ENCODE measurements at places on chromosomes 6 and 20.

GRCh38 chr6:143531720-143532499 lies 20.4 kb upstream of the FUCA2 start:
- no peak for DNase-seq

DNA sequence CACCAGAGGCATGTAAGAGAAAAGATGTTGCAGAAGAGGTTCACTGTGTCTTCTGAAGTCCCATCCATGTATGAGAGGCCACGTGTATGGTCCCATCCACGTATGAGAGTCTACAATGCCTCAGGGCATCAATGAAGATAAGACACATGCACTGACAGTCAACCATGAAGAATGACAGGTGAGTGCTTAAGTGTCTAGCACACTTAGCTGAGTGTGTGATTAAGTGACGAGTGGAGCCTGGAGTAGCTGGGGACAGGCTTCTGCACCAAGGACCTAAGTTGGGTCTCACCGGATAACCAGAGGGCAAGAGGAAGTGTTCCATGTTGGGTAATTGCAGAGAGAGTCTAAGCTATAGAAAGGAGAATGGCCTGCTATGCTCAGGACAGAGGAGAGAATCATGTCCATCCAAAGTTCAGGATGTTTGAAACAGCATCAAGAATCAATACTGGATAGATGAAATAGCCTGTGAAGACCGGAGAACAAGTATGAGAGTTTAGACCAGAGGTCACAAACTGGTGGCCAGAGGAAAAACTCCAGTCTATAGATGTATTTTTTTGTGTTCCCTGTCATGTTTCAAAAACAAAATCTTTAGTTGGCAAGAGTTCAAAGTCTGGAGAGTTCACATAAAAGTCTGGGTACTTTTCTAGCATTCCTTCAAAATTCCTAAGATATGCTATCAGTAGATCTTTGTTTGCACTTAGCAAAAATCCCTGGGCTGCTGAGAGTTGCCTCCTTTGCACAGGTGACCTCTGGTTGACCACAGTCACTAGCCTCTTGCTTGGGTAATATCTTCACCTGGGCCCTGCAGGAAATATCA lies 165.8 kb downstream of the KIF16B start:
- no peak for DNase-seq

DNA sequence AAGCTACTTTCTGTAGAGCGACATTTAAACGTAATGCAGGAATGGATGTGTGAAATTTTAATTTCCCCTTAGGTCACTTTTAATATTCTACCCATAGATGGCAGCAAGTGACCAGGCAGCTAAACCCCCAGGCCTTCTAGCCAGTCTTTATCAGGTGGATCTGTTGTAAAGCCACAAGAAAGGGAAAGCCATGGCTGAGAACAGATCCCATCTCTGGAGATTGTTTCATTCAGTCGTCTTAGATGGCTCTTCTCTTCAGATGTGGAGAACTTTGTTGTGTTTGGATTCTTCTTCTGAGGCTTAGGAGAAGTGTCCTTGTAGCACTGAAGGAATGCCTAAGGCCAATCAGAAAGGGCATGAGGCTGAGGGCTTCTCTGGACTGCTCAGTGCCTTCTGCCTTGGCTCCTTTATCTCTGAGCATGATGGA lies 15.8 kb upstream of the RNF182 start:
- peak; percentile 70 for DNase-seq

- DNase-seq: no peak
These were observed 384.1 kb upstream of the SLC35B3 start for GRCh38 chr6:8819446-8819845.

DNA sequence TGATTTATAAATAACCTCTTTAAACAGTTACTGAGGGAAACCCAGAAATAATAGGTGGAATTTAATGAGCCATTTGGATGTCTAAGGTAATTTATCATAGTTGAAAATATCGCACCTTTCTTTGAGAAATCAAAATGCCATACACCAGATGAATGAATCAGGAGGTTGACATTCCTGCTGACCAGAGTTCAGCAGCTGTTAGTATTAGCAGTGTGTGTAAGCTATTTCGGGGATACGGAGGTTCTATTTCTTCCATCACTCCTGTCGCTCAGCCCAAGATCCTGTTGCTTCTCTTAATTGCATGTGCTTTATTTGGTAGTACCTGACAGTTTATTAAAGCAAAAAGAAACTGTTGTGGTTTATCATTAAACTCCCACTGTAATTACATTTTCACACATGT lies 67.1 kb downstream of the HDGFL1 start:
- DNase-seq: no peak

DNA sequence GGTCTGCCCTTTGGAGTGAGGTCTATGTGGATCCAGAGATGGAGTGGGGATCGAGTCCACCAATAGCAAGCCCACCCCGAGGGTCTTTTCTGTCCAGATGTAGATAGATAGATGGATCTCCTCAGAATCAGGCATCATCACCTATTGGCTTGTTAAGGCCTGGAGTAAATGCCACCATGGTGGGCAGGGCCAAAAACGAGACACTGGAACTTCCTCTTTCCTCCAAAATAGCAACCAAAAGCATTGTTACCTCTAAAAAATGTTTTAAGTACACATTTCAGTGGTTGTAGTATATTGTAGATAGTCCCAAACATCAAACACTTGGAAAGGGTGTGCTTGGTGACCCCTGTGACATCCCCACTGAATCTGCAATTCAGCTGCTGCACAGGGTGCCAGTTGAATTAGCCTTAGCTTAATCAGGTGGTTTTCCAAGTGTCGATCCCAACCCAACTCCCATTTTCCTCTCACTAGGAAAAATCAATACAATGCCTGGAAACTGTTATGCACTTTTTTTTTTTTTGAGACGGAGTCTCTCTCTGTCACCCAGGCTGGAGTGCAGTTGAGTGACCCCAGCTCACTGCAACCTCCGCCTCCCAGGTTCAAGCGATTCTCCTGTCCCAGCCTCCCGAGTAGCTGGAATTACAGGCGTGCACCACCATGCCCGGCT lies 35.0 kb upstream of the NELFCD start:
- DNase-seq: no peak

GRCh38 chr20:62111148-62111547 lies 11.1 kb upstream of the LSM14B start:
- DNase-seq: no peak

- no peak for DNase-seq
These were observed 11.6 kb upstream of the C20orf204 start for GRCh38 chr20:64024141-64024990.

Measured in HTR-8/SVneo (cell line).